HepG2 (cell line): ENCODE measurements at places on chromosomes 12 and 14. TPM values are rescaled to one million over a fixed set of nuclear protein-coding genes. Genes with fewer than 3 reads are reported as not detected.

DNA sequence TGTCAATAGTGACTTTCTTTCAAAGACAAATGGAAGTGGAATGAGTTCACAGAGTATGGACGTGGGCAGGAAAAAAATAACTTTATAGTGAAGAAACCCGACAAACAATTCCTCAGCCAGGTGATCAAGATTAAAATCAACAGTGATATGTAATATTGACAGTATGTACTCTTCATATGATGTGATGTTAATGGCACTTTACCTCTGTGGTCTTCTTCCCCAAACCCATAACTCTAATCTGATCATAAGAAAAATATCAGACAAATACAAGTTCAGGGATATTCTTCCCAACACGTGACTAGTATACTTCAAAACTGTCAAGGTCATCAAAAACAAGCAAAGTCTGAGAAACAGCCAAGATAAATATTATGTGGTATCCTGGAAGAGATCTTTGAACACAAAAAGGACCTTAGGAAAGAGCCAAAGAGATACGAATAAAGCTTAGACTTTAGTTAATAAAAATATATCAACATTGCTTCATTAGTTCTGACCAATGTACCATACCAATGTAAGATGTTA is 215.5 kb downstream of the PPFIA2 start:
- DNase-seq = no peak

DNA sequence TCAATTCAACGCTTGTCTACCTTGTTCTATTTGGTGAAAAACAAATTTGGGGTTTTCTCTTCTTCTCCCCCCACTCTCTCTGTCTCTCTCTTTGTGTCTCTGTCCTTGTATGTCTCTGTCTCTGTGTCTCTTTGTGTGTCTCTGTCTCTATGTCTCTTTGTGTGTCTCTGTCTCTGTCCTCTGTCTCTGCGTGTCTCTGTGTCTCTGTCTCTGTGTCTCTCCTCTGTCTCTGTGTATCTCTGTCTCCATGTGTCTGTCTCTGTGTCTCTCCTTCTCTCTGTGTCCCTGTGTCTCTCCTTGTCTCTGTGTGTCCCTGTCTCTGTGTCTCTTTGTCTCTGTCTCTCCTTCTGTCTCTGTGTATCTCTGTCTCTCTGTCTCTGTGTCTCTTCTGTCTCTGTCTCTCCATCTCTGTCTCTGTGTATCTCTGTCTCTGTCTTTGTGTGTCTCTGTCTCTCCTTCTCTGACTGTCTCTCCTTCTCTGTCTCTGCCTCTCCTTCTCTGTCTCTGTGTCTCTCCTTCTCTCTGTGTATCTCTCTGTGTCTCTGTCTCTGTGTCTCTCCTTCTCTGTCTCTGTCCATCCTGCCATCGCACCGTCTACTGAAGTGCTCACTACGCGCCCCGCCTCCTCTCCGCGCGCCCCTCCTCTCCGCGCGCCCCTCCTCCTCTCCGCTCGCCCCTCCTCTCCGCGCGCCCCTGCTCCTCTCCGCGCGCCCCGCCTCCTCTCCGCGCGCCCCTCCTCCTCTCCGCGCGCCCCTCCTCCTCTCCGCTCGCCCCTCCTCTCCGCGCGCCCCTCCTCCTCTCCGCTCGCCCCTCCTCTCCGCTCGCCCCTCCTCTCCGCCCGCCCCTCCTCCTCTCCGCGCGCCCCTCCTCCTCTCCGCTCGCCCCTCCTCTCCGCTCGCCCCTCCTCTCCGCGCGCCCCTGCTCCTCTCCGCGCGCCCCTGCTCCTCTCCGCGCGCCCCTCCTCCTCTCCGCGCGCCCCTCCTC is 12.8 kb downstream of the LRCOL1 start:
- DNase-seq = no peak

GRCh38 chr12:91617818-91618217 is 435.2 kb upstream of the DCN start:
- DNase-seq = no peak

DNA sequence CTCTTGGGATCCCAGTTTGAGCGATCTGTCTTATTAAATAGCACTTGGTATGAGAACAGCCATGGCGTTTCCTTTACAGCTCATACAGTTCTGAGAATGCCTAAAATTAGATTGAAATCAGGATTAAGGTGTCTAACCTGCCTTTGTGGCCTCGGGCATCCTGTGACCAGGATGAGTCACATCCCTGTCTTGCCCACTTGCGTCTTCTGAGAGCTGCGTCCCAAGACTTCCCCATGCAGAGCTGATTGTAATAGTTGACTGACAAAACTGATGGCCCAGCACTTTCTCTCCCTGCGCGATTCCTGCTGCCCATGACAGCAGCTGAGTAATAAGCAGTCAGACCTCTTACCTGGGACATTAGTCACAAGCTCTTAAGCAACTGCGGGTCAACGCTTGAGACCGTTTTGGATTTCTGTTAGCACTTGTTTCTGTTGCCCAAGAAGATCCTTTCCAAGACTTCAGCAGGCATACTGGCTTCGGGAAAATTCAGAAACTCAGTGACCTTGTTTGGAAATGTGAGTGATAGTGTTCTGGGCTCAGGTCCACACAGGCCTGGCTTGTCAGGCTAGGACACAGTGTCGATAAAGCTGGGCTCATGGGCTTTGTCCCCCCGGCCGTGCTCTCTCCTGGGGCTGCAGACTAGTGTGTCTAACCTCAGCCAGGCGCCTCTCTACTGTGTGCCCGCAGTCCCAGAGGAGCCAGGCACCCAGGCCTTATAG is 169.9 kb upstream of the HIF1A start:
- no peak for DNase-seq

- DNase-seq = no peak
Measured at GRCh38 chr12:58253663-58254062, 312.3 kb downstream of the ATP23 start.

Gene KRT4
- total RNA-seq = not detected in 2 replicates

Gene ZNF605
- 6.8 and 8.8 TPM in 2 replicates for total RNA-seq
